Body of pancreas (tissue), 4 donors: ENCODE measurements at places on chromosomes 6 and 20. TPM values are rescaled to one million over a fixed set of nuclear protein-coding genes. Genes with fewer than 3 reads are reported as not detected.
A peak's percentile ranks its signal among the peaks of the same experiment; 100 is the strongest.

The FOXS1 gene
- 3.0 TPM for total RNA-seq

The PAK5 gene
- 0.33 TPM for total RNA-seq

The ARG1 gene
- total RNA-seq = not detected

The FAM209B gene
- not detected for total RNA-seq

The B4GALT5 gene
- 12.2 TPM for total RNA-seq

The NOL4L gene
- 15.0 TPM for total RNA-seq

The SLC16A10 gene
- 59.4 TPM for total RNA-seq

The RIPOR3 gene
- 2.3 TPM for total RNA-seq

The DEFB132 gene
- not detected for total RNA-seq

The HDGFL1 gene
- total RNA-seq = not detected

The GPR6 gene
- not detected for total RNA-seq

The PAX1 gene
- not detected for total RNA-seq

DNA sequence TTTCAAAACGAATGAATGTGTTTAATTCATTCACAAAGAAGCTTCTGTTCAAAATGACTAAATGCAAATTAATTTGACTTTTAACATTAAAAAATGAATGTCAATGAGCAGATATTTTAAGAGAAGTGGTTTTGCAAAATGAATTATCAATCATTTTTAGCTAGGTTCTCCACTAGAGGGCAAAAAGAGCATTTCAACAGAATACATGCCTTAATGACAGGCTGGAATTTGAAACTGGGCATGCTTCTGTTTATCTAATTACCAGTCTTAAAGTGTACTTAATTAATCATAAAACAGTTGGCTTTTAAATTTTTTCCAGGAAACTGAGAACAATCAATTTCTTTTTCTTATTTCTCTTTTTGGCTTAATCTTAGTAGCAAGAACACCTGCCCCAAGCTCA is 63.8 kb upstream of the TINAG start:
- H3K36me3 ChIP-seq = no peaks in the 10 kb centered on the region
- no peak for DNase-seq
- no peak overlapping the region for H3K4me3 ChIP-seq
- no peaks in the 10 kb centered on the region for H3K4me1 ChIP-seq
- H3K27ac ChIP-seq = no peak overlapping the region

DNA sequence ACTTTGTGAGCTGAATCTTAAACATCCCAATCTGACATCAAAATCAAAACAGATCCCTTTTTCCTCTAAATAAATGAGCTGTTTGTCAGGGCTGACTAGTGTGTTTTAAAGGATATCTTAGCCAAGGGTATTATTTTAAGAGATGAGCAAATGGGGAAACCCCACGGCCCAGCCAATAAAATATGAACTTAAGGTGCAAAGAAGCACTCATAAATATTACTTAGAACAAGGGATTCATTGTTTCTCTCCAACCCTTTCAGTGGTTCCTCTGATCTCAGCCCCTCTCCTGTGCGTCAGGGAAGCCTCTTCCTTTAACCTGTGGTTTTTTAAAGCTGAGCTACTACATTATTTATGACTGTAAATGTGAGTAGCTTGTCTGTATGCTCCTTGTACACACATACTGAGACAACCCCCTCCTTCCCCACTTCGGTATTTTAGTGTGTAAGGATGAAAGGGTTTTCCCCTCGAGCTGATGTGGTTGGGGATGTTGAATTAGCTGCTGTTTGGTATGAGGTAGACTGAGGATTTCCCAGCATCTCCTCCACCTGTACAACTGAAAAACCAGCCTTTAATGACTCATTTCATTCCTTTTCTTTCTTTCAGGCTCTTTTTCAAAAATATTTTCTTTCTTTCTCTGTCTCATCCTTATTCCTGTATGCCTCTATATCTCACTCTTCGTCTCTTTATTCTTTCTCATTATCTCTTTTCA is 6.5 kb downstream of the BMP5 start:
- no peak overlapping the region for H3K4me3 ChIP-seq
- DNase-seq = no peak
- no peaks in the 10 kb centered on the region for H3K36me3 ChIP-seq
- H3K27me3 ChIP-seq = no peaks in the 10 kb centered on the region

- no peak overlapping the region for H3K27ac ChIP-seq
- H3K36me3 ChIP-seq = no peaks in the 10 kb centered on the region
- H3K4me3 ChIP-seq = no peak overlapping the region
- H3K4me1 ChIP-seq = no peaks in the 10 kb centered on the region
- H3K27me3 ChIP-seq = no peaks in the 10 kb centered on the region
Observed at GRCh38 chr6:68975064-68975463, 340.0 kb downstream of the ADGRB3 start.

DNA sequence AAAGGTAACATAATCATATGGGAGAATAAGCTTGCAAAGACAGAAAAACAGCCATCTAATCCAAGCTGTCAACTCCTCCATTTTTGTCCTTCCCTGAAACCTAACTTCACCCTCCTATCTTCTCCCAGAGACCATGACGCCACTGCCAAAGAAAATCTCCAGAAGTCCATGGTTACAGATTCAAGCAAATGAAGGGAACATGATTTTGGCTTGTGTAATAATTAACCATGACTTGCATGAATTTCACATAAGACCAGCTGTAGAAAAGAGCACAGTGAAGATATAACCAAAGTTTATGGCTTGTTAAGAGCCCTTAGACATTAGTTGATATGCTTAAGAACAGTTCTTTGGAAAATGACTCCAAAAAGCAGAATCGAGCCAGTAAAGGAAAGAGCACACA is 342.1 kb upstream of the NRSN1 start:
- no peak for DNase-seq
- H3K27ac ChIP-seq = no peak overlapping the region
- H3K27me3 ChIP-seq = no peaks in the 10 kb centered on the region
- no peaks in the 10 kb centered on the region for H3K4me1 ChIP-seq

DNA sequence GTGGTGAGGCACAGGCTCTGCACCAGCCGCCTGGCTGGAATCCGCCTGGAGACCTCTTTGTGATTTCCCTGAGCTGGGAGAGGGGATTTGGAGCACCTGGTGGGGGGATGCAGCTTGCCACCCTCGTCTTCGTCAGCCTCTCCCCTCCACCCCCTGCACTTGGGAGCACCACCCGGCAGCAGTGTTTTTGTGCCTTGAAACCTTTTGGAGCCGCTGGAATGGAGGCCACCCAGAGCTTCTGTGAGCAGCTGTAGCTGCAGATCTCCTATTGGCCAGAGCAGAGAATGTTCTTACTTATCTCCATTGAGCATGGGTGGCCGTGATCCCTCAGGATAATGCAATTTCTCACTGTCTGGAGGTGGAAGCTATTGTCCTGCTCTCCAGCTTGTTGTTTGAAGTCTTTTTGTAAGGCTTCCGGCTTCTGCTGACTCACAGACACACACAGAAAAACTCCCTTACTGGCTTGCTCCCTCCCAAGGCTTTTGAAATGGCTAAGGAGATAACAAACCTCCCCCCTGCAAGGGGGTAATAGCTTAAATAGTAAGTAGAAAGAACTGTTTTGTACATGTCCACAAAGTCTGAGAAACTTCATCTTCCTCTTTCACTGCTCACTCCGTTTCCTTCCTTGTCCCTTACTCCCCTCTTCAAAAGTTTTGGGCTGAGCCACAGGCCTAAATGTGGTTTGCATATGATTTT is 271.2 kb downstream of the PRL start:
- peak; percentile 35 for DNase-seq
- H3K4me1 ChIP-seq = no peaks in the 10 kb centered on the region
- no peak overlapping the region for H3K27ac ChIP-seq
- no peaks in the 10 kb centered on the region for H3K27me3 ChIP-seq
- H3K36me3 ChIP-seq = no peaks in the 10 kb centered on the region

DNA sequence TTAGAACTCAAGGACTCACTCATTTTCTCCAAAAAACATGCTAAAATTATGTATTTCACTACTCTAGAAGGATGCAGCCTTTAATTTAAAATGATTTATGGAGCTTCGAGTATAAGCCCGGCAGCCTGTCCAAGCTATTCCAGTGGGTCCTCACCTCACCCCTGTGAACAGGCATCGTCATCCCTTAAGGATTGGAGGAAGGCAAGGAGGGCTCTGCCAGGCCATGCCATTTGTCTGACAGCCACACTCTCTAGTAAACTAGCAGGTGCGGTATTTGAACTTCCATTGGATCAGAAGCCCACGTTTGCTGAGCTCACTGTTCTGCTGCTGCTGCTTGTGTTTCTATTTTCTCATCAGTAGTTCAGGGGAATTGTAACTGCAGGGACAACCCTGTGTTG is 39.8 kb upstream of the NAA20 start:
- peaks cover 76% of the 10 kb centered on the region for H3K4me1 ChIP-seq
- DNase-seq = no peak
- peak overlapping the region; percentile 53 for H3K4me3 ChIP-seq
- no peaks in the 10 kb centered on the region for H3K27me3 ChIP-seq
- no peaks in the 10 kb centered on the region for H3K36me3 ChIP-seq

DNA sequence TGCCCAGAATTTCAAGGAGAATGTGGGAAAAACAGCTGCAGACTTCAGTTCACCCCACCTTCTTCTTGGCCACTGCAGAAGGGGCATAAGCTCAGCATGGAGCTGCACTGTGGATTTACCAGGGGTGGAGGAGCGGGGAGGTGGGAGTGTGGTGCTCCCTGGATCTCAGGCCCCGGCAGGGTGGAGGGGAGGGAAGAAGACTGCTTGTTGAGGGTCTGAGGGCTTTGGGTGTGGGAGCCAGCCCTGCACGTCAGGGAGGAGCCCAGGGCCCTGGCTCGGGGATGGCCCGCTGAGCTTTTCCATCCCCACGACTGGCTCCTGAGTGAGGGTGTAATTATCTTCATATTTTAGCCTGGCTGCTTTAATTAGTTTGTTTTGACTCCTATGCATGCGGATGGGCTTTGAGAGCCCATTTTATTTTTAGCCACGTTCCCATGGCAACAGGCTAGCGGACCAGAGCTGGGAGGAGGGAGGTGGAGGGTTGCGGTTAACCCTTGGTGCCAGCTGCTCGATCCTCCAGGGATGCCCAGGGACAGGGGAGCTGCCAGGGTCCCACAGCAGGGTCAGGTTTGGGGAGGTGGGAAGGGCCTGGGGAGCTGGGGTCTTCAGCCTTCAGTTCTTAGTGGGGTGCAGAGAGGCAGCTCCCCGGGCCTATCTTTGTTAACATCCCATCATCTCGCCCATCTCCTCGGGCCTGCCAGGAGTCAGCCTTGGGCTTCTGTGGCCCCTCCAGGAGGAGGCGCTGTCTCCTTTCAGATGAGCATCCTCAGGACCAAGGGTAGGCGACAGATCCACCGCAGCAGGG is 68.2 kb downstream of the RAB44 start:
- H3K27ac ChIP-seq = no peak overlapping the region
- H3K36me3 ChIP-seq = no peaks in the 10 kb centered on the region
- H3K4me3 ChIP-seq = no peak overlapping the region
- H3K4me1 ChIP-seq = peaks cover 12% of the 10 kb centered on the region
- DNase-seq = peak; percentile 87

DNA sequence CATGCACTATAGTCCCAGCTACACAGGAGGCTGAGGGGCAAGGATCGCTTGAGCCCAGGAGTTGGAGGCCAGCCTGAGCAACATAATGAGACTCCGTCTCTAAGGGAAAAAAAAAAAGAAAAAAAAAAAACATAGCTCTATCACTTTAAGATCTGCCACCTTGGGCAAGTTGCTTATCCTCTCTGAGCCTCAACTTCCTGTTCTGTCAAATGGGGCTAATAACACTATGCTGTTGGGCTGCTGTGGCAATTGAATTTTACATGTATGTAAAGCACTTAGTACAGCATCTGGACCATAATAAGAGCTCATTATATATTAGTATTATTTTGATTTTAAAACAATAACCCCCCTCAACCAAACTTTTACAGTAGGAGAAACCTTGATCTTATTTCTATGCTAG is 141.5 kb downstream of the ATXN1 start:
- H3K27me3 ChIP-seq = no peaks in the 10 kb centered on the region
- H3K4me3 ChIP-seq = no peak overlapping the region
- DNase-seq = no peak
- peaks cover 4% of the 10 kb centered on the region for H3K4me1 ChIP-seq

GRCh38 chr6:121223212-121223611 is 111.1 kb downstream of the TBC1D32 start:
- no peak for DNase-seq
- H3K27ac ChIP-seq = no peak overlapping the region
- no peaks in the 10 kb centered on the region for H3K4me1 ChIP-seq
- no peaks in the 10 kb centered on the region for H3K36me3 ChIP-seq
- no peak overlapping the region for H3K4me3 ChIP-seq

- H3K27ac ChIP-seq = no peak overlapping the region
- no peak overlapping the region for H3K4me3 ChIP-seq
- no peaks in the 10 kb centered on the region for H3K4me1 ChIP-seq
Observed at GRCh38 chr6:169094552-169094950, 159.1 kb downstream of the THBS2 start.

GRCh38 chr6:166621114-166621540 is 5.9 kb downstream of the RPS6KA2 start:
- peaks cover 57% of the 10 kb centered on the region for H3K4me1 ChIP-seq
- no peak overlapping the region for H3K4me3 ChIP-seq
- no peaks in the 10 kb centered on the region for H3K27me3 ChIP-seq
- DNase-seq = no peak

DNA sequence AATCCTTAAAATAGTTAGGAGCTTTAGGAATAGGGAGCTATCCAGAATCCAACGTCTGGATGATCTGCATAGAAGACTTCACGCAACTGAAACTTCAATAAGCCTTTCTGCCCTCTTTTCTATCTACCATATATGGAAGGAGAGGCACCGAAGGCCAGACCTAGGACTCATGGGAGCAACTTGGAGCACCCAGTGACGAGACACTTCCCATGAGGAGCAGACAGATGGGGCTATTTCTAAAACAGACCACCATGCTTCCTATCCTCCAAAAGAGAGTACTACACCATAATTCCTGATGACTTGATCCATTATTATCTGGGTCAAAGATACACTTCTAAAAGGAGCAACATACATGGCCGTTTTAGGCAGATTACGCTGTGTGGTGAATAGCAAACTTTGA is 6.0 kb downstream of the RPP40 start:
- no peaks in the 10 kb centered on the region for H3K27me3 ChIP-seq

GRCh38 chr20:48282591-48283228 is 497.4 kb upstream of the SULF2 start:
- no peak overlapping the region for H3K4me3 ChIP-seq
- peaks cover 30% of the 10 kb centered on the region for H3K4me1 ChIP-seq
- no peaks in the 10 kb centered on the region for H3K27me3 ChIP-seq

GRCh38 chr6:55212156-55212555 is 37.8 kb downstream of the HCRTR2 start:
- H3K4me1 ChIP-seq = no peaks in the 10 kb centered on the region
- no peak overlapping the region for H3K4me3 ChIP-seq
- H3K27me3 ChIP-seq = no peaks in the 10 kb centered on the region
- H3K36me3 ChIP-seq = no peaks in the 10 kb centered on the region

- DNase-seq = no peak
- no peak overlapping the region for H3K4me3 ChIP-seq
- H3K27me3 ChIP-seq = no peaks in the 10 kb centered on the region
- H3K36me3 ChIP-seq = no peaks in the 10 kb centered on the region
- H3K4me1 ChIP-seq = peaks cover 21% of the 10 kb centered on the region
Observed at GRCh38 chr6:15521582-15521981, 141.2 kb downstream of the DTNBP1 start.

- no peaks in the 10 kb centered on the region for H3K4me1 ChIP-seq
- no peaks in the 10 kb centered on the region for H3K27me3 ChIP-seq
- no peaks in the 10 kb centered on the region for H3K36me3 ChIP-seq
- no peak overlapping the region for H3K4me3 ChIP-seq
- no peak overlapping the region for H3K27ac ChIP-seq
- no peak for DNase-seq
Observed at GRCh38 chr6:88975369-88975768, 12.0 kb upstream of the RNGTT start.

- H3K4me3 ChIP-seq = no peak overlapping the region
- H3K27ac ChIP-seq = no peak overlapping the region
- peaks cover 59% of the 10 kb centered on the region for H3K4me1 ChIP-seq
Observed at GRCh38 chr6:39221779-39222641, 7.3 kb downstream of the KCNK5 start.
